Foreskin fibroblast (primary cell): ENCODE measurements at places on chromosomes 2 and 18.

DNA sequence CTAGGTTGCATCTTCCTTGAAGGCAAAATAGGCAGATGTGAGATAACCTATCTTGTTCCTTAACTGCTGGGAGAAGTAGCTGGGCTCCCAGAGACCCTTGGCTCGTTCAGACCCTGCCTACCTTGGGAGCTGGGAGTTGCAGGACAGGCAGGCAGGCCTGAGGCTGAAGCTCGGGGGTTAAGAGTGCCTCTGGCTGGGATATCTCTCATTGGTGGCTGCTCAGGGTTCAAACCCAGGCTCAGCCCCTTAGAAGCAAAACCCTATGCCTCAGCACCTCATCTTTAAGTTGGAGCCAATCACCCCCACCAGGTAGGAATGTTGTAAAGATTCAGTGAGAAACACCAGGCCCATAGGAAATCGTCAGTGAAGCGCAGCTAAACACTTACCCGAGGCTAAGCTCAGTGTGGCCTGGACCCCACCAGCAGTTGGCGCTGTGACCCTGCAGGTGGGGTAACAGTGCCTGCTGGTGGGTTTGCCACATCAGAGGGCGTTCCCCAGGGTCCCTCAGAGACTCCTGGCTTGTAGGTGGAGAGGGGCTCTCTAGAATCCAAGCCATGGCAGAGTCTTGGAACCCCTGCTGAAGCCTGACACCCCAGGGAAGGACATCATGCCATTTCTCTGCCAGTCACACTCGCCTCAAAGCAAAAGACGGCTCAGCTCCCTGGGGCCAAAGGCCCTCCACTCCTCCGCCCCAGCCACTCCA lies 54.6 kb upstream of the GPR17 start:
- DNase-seq: peak; percentile 80

DNA sequence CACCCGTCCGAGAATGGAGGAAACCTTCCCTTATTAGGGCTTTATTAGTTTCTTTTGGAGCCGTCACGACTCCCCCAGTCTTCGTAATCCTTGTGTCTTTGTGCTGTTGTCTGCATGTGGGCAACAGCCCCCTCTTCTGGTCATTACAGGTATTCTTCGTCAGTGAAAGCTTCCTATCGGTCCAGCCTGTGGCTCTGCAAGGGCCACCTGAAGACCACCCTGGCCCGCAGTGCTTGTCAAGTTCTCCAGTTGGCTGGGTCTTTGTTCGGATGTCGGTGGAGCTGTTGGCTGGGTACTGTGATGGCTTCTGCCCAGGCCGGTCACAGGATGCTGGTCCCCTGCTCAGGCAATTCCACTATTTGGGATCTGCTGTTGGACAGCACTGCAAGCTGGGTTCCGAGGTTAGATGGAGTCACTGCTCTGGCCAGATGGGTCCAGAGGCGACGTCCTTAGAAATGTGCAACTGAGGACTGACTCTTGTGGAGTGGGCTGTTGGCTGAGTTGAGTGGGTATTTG lies 19.2 kb downstream of the E2F6 start:
- peak; percentile 83 for DNase-seq

DNA sequence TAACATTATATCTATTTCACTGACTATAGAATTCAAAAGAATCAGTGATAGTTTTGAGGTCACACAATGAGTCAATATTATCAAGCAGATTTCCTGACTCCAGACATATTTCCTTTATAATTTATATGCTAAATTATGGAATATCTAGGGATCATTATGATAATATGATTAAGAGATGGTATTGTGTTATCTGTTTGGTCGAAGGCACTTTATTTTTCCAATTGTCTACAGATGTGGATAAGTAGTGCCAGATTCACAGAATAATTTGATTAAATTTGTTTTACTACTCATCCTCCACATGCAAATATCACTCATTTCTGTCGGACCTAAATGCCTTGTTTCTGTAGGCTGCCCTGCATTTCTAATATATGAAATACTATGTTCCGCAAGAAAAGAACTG lies 4.4 kb downstream of the ZNF804A start:
- no peak for DNase-seq

GRCh38 chr2:94994063-94994913 lies 31.2 kb upstream of the MAL start:
- DNase-seq: no peak

DNA sequence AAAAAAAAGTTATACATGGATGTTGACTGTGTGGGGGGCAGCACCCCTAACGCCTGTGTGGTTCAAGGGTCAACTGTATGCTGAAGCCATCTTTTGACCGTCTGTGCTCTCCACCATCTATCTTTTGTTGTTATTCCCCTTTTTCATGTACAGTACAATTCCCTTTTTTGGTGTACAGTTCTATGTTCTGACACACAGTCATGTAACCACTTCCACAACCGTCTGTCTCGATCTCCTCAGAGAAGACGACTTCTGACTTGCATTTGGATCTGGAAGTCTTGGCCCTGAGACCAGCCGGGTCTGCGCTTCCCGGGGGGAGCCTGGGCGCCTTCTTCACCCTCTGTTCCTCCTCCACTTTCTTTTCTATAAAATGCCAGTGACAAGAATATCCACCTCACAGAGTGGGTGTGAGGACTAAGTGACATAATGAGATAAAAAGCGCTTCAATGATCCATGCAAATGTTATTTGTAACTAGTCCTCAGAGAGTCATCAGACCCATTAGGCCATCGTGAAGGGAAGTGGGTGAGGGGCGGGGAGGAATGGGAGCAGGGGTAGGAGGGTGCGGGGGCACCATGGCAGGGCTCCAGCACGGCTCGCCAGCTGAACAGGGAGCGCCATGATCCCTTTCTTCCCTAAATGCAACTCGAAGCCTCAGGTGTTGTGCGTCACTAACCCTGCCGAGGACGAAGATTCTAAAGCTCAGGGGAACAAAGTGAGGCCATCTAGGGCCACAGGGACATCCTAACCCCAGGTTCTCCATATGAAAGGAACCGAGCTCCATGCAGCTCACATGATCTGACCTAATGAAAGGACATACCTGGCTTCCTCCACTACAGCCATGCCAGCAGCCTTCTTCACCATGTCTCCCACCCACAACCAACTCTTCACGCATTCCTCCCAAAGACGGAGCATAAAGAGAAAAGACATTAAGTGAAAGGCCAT lies 16.6 kb downstream of the ADCY3 start:
- no peak for DNase-seq

DNA sequence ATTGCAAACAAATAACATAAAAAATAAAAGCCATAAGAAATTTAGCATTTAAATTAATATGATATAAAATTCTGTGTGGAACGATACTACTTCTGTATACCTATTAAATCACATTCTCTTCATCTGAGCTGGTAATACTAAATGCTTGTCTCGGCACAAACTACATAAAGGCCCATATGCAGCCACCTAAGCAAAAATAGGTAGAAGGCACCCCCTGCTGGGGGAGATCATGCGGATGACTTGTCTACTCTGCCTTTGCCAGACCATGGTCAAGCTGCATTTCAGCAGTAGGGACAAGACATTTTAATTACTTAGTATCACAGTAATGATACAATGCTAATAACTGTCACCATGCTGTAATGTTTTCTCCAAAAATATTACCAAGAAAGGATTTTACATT lies 108.0 kb downstream of the CDH19 start:
- DNase-seq: no peak

GRCh38 chr2:237290261-237290660 lies 123.7 kb downstream of the COL6A3 start:
- DNase-seq: peak; percentile 95

DNA sequence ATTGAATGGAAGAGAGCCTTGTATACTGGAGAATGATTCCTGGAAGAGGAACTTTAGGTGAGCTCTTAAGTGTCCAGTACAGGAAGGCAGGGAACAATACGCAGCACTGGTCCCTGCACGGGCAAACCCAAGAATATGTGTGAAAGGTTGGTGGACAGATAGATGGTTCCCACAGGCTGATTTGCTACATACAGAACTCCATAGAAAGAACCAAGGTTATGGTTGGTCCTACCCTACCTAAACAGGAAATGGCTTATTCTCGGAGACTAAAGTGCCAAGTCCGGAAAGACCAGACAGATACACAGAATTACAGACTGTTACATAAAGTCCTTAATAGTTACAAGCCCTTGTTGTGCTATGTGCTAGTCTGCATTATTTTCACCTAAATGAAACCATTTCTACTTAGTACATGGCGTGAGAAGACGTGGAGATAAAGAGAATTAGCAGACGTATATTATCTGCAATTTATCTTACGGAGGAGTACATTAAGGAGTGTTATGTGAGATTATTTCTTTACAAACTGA lies 1.2 kb downstream of the REV1 start:
- peak; percentile 33 for DNase-seq

DNA sequence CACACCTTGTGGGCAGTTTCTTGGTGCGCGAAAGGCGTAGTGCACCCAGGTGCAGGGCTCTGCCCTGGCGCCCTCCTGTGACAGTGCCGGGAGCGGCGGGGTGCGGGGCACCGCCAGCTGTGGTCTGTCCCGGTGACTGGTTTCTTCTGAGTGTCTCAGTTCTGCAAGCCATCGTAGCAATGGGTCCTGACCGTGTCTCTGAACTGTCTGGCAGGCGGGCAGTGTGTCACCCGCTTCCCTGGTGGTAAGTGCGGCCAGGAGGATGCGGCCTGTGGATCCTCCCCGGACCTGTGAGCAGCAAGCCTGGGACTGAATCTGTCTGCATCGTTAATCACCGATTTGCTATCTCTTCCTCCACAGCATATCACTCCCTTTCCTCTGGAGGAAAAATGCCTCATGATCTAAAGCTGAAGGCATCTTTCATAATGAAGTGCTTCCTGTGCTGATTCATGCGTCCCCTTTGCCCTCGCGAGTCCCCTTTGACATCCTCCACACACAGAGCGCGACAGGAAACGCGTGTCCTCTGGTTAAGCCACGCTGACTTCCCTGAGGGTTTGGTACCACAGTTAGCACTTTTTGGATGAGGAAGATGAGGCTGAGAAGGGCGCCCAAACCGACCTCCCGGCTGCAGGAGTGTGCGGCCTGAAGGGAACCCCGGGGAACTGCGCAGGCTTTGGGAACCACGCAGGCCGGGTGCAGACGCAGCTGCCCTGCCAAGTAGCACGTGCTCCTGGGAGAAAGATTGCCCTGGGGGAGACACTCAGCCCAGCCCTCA lies 416.0 kb upstream of the HS6ST1 start:
- no peak for DNase-seq

DNA sequence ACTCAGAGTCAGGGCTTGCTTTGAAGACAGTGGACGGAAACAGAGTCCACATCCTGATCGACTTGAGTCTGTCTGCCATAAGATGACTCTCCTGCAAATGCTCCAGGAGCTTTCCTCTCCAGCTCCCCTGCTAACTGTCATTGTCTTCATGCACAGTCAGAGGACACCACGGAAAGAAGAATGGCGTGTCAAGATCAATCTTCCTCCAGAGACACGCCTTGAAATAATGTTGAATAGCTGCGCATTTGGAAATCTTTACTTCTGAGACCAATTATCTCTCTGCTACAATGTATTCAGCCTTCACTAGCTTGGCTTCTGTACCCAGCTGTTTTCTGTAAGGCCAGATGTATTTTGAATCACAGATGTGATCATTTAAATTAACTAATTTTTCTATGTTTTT lies 457.2 kb downstream of the CDH2 start:
- no peak for DNase-seq

DNA sequence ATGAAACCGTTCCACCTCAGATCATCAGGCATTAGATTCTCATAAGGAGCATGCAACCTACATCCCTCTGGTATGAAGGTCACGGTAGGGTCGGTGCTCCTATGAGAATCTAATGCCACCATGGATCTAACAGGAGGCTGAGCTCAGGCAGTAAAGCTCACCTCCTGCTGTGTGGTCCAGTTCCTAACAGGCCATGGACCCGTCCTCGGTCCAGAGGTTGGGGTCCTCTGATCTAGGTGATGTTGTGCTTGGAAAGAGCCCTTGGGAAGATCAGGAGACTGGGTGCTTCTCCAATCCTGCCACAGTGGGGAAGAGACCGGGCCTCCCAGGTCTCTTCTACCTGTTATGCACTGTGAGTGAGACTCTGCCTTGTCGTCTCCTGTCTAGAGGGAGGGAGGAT lies 104.6 kb downstream of the ACKR3 start:
- DNase-seq: no peak

DNA sequence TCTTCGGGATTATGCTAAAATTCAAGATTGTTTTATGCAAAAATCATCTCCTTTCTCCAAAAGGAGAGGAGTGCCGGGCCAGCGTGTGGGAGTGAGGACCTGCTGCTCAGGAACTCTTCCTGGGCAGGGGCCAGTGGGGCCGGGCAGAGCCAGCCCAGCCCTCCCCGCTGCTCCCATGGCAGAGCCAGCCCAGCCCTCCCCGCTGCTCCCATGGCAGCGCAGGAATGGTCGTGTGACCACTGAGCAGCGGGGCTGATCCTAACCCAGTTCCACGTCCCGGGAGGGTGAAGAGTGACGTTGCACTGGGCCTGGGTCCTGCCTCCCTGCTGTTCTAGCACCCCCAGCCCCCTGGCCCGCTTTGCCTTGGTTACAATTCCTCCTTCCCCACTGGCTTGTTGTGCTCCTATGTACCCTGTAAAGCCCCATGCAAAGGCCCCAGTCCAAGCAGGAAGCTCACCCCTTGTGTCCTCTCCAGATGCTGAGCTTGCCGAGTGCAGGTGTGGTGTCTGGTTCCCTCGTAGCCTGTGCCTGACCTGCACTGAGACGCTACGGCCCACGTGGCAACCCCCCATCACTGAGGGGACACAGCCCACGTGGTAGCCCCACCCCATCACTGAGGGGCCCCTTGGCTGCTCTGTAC lies 11.4 kb upstream of the NEU4 start:
- DNase-seq: no peak

- no peak for DNase-seq
Measured at GRCh38 chr2:124563426-124563825, 538.3 kb downstream of the CNTNAP5 start.

- peak; percentile 33 for DNase-seq
Measured at GRCh38 chr2:48435909-48436308, 94.0 kb upstream of the STON1 start.

GRCh38 chr2:1538663-1539062 lies 125.4 kb downstream of the TPO start:
- peak; percentile 31 for DNase-seq

DNA sequence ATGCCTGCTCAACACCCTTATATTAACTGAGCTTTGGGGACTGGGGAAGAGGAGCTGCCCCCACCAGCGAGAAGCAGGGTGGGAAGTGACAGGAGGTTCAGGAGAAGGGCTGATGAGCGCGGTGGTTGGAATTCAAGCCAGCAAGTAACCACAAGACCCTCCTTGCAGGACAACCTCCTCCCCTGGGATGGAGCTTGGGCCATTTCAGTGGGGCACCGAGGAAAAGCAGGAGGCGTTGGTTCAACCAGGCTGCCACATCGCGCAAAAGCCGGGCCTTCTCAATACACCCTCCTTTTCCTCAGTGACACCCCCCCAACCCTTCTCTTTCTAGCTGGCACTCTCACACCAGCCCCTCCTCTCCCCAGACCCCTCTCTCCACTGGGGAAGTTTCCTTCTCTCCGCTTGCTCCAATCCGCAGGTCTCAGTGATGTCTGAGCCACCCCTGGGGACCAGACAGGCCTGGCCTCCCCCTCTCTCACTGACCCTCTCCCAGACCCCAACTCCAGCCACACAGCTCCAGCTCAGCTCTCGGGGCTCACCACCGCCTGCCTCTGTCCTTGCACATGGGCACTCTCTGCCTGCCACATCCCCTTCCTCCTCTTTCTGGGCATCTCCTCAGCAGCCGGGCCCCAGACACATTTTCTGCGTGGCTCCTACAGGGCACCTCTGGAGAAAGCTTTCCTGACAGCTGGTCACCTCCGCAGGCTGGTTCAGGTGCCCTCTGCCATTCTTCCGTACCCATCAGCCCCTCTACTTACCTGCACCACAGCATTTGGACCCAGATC lies 44.5 kb downstream of the KCNF1 start:
- DNase-seq: no peak
